ENCODE measurements at places on chromosomes 3 and 15. TPM values are rescaled to one million over a fixed set of nuclear protein-coding genes. Genes with fewer than 3 reads are reported as not detected.

The GPR62 gene
- total RNA-seq: not detected

GRCh38 chr3:15305359-15305844 is 27.0 kb downstream of the SH3BP5 start:
- peak overlapping the region; percentile 17 for H3K27ac ChIP-seq
- peaks cover 15% of the 10 kb centered on the region for H3K36me3 ChIP-seq
- DNase-seq: no peak
- no peak overlapping the region for H3K4me3 ChIP-seq
- H3K27me3 ChIP-seq: no peaks in the 10 kb centered on the region
- H3K4me1 ChIP-seq: peaks cover 36% of the 10 kb centered on the region

DNA sequence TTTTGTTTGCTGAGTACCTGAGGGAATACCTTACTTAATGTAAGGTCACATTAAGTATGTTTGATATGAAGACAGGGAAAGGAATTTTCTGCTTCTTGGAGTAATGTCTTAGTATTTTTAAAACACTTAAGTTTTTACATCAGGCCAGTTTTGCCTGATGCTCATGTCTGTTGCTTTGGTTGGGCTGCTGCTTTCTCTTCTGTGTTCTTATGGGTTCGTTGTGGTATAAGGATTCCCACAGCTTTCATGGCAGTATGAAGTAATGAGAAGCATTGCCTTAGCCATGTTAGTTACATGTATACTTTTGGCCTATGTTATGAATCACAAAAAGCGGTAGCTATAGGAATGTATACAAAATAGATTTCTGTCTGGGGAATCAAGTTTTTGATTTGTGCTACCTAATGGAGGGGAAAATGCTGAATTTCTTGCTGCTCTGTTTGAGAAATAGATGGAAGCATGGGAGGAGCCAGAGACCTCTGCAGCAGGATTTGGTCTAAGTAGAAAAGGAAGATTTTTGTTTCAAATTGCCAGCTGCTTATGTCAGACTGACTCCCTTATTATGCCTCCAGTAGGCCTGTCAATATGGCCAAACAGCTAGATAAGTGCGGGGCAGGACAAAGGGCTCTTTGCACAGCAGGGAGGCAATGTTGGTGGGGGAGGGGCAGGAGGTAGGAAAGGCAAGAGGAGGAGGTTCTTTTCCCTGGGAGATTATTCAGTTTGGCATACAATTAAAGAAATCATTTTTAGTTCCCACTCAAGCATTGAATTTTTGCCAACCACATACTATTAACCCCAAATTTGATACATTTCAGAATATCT is 5.2 kb downstream of the SETD5 start:
- H3K36me3 ChIP-seq: no peaks in the 10 kb centered on the region
- no peak overlapping the region for H3K4me3 ChIP-seq
- no peak overlapping the region for H3K27ac ChIP-seq
- H3K4me1 ChIP-seq: peaks cover 75% of the 10 kb centered on the region
- DNase-seq: no peak

DNA sequence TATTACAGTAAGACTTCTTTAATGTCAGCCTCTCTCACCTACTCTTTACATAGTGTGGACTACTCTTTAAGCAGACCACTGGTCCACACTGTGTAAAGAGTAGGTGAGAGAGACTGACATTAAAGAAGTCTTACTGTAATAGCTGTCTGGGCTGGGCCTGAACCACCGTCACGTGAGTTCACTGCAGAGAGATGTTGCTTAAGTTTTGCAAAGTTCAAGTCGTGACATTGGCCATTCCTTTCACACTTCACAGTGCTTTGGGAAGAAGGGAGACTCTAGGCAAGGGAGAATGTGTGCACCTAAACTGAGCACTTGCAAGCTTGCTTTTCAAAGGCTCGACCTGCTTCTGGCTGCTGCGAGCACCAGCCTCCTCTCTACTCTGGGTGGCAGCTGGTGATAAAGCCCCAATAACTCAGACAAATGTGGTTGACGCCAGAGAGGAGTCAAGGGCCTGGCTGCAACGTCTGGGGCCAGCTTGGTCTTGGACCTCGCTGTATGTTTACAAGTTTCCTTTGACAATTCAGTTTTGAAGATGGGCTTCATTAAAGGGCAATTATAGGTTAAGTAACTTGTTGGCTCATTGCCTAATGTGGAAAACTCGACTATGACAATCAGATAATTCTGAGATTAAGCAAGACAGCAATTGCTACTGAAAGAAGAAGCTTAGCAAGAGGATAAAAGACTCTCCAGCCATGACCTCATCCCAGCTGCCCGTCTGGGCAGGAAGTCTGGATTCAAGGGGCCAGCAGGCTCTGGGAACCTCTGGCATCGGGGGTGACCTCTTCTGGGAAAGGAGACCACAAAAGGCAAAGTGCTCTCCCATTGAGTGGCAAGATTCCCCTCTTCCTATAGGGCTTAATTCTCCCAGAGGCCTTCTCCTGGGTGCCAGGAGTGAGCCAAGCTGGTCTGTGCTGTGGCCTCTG is 242.1 kb upstream of the TLE3 start:
- no peaks in the 10 kb centered on the region for H3K36me3 ChIP-seq
- peaks cover 14% of the 10 kb centered on the region for H3K4me1 ChIP-seq
- H3K27ac ChIP-seq: peak overlapping the region; percentile 42
- no peaks in the 10 kb centered on the region for H3K27me3 ChIP-seq
- no peak overlapping the region for H3K4me3 ChIP-seq

DNA sequence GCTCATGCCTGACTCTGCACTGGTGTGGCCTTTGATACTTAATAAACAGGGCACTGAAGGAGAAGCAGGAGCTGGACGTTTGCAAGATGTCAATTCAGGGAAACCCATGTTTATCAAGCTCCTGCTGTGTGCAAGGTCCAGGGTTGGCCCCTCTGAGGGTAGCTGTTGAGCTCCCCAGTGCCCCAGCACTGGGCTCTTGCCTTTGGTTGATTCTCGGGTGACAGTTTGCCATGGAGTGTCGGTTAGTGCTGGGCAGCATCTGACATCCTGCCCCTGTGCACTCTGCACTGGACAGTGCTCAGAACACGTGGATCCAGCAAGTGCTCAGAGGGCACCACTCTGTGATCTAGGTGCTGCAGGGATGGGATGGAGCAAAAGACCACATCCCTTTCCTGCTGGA is 7.3 kb downstream of the HDAC11 start:
- H3K27me3 ChIP-seq: no peaks in the 10 kb centered on the region
- no peak for DNase-seq
- H3K27ac ChIP-seq: no peak overlapping the region
- H3K4me3 ChIP-seq: no peak overlapping the region
- no peaks in the 10 kb centered on the region for H3K36me3 ChIP-seq

GRCh38 chr3:47228088-47228487 is 54.5 kb downstream of the KIF9 start:
- DNase-seq: no peak
- H3K27me3 ChIP-seq: no peaks in the 10 kb centered on the region
- H3K4me3 ChIP-seq: no peak overlapping the region
- H3K36me3 ChIP-seq: no peaks in the 10 kb centered on the region

DNA sequence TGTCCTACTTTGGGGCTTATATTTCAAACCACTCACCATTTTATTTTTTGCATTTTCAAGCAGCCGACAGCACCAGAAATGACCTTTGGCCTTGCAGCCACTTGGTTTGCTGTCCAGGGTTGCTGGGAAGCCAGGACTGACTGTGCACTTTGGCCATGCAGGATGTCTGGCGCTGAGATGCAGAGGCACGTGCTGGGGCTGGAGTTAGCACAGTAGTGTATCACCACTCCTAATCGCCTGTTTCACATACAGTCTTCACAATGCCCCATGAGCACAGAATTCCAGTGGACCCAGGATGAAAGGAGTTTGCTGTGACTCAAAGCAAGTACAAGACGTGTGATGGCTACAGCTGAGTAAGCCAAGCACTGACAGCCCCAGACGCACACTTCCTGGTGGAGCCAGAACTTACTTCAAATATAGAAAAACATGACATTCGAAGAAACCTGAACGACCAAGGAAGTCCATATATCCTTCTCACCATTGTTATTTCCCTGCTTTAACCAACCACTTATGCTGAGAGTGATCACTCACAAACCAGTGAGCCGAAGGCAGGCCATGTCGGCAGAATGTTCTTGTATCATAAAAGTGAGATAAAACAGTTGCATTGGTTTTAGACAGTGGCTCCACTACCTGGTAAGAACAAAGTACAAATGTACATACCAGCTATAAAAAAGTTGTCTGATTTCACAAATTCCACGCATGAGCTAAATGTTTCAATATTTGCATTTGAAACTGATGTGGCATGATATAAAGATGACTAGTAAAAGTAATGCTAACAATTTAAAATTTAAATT is 16.0 kb downstream of the OCA2 start:
- H3K4me1 ChIP-seq: no peaks in the 10 kb centered on the region
- H3K27me3 ChIP-seq: no peaks in the 10 kb centered on the region
- no peak overlapping the region for H3K4me3 ChIP-seq
- H3K27ac ChIP-seq: no peak overlapping the region
- H3K36me3 ChIP-seq: no peaks in the 10 kb centered on the region

GRCh38 chr3:194661374-194661773 is 10.6 kb downstream of the LSG1 start:
- no peaks in the 10 kb centered on the region for H3K27me3 ChIP-seq
- peaks cover 11% of the 10 kb centered on the region for H3K4me1 ChIP-seq
- peak overlapping the region; percentile 31 for H3K27ac ChIP-seq
- H3K36me3 ChIP-seq: peaks cover 80% of the 10 kb centered on the region

GRCh38 chr3:49173792-49174170 is 2.4 kb downstream of the KLHDC8B start:
- peaks cover 24% of the 10 kb centered on the region for H3K36me3 ChIP-seq
- peaks cover 27% of the 10 kb centered on the region for H3K4me1 ChIP-seq
- no peak for DNase-seq
- H3K27me3 ChIP-seq: no peaks in the 10 kb centered on the region
- peak overlapping the region; percentile 81 for H3K27ac ChIP-seq

DNA sequence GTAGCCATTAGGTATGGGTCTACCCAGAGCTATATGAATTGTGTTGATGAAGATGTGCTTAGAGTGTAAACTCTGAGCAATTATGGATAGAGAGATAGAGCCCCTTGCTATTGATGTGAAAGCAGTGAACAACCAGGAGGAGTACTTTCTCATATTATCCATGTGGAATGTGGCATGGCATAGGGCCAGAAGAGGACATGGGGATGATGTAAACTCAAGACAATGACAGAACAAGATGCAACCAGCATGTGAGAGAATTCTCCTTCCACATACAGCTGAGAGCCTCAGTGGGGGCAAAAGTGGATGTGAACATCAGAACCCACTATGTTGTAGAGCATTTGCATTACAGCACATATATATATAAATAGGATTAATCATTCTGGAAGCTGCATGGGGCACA is 36.4 kb upstream of the BNC1 start:
- H3K27me3 ChIP-seq: peaks cover 9% of the 10 kb centered on the region
- no peak for DNase-seq
- no peaks in the 10 kb centered on the region for H3K4me1 ChIP-seq
- H3K36me3 ChIP-seq: no peaks in the 10 kb centered on the region
- no peak overlapping the region for H3K27ac ChIP-seq

- no peaks in the 10 kb centered on the region for H3K36me3 ChIP-seq
- H3K27me3 ChIP-seq: no peaks in the 10 kb centered on the region
- H3K27ac ChIP-seq: no peak overlapping the region
- H3K4me3 ChIP-seq: no peak overlapping the region
Observed at GRCh38 chr3:40871394-40871793, 327.9 kb upstream of the CTNNB1 start.

GRCh38 chr3:190581041-190581541 is 67.2 kb downstream of the IL1RAP start:
- no peak overlapping the region for H3K27ac ChIP-seq
- no peak for DNase-seq
- H3K4me3 ChIP-seq: no peak overlapping the region
- no peaks in the 10 kb centered on the region for H3K36me3 ChIP-seq
- H3K27me3 ChIP-seq: no peaks in the 10 kb centered on the region

DNA sequence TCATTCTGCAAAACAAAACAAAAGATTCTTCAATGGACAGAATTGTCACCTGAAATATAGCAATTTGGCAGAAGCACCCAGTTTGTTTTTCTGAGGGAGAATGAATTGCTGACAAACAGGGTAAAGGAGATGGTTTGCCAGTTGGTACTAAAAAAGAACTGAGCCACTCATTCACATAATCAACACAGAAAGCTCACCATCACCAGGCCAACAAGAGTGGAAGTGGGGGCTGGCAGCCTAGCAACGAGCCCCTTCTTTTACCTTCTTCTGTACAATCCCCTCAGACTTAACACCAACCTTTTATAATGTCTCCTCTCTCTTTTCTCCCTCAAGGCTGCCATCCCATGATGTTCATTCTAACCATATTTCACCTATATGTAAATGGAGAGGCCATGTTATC is 5.9 kb downstream of the TOP2B start:
- H3K27ac ChIP-seq: no peak overlapping the region
- no peak for DNase-seq
- H3K4me1 ChIP-seq: peaks cover 55% of the 10 kb centered on the region

DNA sequence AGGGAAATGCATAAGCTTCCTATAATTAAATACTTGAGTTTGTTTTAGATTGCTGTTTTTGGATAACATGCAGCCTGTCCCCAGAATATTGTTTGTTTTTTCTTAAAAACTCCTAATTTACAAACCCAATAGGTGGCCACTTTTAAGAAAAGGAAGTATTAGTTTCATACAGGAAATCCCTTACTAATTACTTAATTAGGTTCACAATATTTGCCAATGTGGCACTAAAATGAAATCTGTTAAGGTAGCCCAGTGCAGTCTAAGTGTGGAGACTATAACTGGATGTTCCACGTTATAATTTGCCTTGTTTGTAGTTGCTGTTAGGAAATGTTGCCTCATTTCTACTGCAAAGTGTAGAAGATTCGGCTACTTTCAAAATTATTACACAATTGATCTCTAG is 195.8 kb downstream of the BBX start:
- no peaks in the 10 kb centered on the region for H3K4me1 ChIP-seq
- H3K4me3 ChIP-seq: no peak overlapping the region
- H3K36me3 ChIP-seq: peaks cover 4% of the 10 kb centered on the region
- H3K27me3 ChIP-seq: no peaks in the 10 kb centered on the region

Data from upper lobe of right lung (tissue), 1 donor.